T-cell (primary cell): ENCODE measurements at places on chromosomes 13 and 19. TPM values are rescaled to one million over a fixed set of nuclear protein-coding genes. Genes with fewer than 3 reads are reported as not detected.

The CFAP97D2 gene
- 3.1 TPM for total RNA-seq

The F2RL3 gene
- total RNA-seq: 0.44 TPM

- no peaks in the 10 kb centered on the region for H3K4me1 ChIP-seq
- no peak overlapping the region for H3K4me3 ChIP-seq
- no peaks in the 10 kb centered on the region for H3K27me3 ChIP-seq
- no peak for DNase-seq
- no peaks in the 10 kb centered on the region for H3K36me3 ChIP-seq
These were observed 763.2 kb upstream of the SPRY2 start for GRCh38 chr13:81104035-81104715.

The SIGLEC10 gene
- 0.67 TPM for total RNA-seq

- H3K27me3 ChIP-seq: no peaks in the 10 kb centered on the region
- H3K4me1 ChIP-seq: peaks cover 6% of the 10 kb centered on the region
- H3K4me3 ChIP-seq: no peak overlapping the region
- DNase-seq: no peak
- H3K27ac ChIP-seq: no peak overlapping the region
These were observed 8.8 kb downstream of the ERCC5 start for GRCh38 chr13:102854675-102855074.

The ZNF571 gene
- total RNA-seq: 13.1 TPM

DNA sequence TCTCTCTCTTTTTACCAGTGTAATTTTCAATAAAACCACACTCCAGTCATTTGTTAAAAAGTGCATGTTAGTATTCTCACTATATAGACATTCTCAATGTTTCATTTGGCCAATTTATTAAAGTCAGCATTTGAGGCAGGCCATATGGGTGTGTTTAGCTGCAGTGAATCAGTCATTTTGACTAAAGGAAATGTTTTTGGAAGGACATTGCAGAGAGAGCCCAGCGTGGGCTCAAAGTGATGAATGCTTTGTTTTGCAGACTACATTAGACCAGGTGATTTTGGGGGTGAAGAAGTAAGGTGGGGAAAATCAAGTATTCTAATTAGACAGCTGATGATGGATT lies 116.7 kb downstream of the POSTN start:
- H3K36me3 ChIP-seq: no peaks in the 10 kb centered on the region
- no peak for DNase-seq
- H3K4me1 ChIP-seq: no peaks in the 10 kb centered on the region

DNA sequence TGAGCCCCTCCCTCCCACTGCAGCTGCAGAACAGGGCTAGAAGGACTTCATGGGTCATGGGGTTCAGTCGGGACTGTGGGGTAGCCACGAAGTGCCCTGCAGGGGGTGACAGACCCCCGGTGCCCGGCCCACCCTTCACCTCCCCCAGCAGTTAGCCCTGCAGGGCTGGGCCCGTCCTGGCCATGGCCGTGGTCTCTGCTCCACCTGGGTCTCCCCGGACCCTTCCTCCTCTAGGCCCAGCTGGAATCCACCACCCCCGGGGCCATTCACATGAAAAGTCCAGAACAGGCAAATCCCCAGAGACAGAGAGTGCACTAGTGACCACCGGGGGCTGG lies 17.3 kb downstream of the MKNK2 start:
- DNase-seq: no peak
- peaks cover 8% of the 10 kb centered on the region for H3K36me3 ChIP-seq
- H3K27ac ChIP-seq: no peak overlapping the region
- no peaks in the 10 kb centered on the region for H3K27me3 ChIP-seq
- no peak overlapping the region for H3K4me3 ChIP-seq
